ENCODE measurements at places on chromosomes 5 and 9. TPM values are rescaled to one million over a fixed set of nuclear protein-coding genes. Genes with fewer than 3 reads are reported as not detected.

- DNase-seq: no peak
Measured at GRCh38 chr5:178210686-178211085, 6.4 kb downstream of the HNRNPAB start.

GRCh38 chr9:89445801-89446251 lies 52.1 kb downstream of the SEMA4D start:
- DNase-seq: no peak

- peak; percentile 95 for DNase-seq
Measured at GRCh38 chr9:70419556-70420440, 5.3 kb upstream of the KLF9 start.

DNA sequence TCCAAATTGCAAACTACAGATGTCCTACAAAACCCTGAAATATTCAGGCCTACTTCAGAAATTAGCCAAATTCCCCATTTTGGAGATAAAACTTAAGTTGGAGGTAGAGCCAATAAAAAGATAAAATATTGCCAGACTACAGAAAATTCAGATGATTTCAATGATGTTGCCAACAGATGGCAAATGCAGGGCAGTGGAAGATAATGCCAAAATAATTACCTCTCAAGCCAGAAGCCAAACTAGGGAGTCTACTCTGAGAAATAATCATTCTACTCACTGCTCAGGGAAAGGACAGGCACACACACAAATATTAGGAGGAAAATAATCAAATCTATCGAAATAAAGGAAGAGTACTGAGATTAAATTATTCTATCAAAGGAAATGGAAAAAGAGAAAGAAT lies 347.5 kb upstream of the CCNG1 start:
- no peak for DNase-seq

DNA sequence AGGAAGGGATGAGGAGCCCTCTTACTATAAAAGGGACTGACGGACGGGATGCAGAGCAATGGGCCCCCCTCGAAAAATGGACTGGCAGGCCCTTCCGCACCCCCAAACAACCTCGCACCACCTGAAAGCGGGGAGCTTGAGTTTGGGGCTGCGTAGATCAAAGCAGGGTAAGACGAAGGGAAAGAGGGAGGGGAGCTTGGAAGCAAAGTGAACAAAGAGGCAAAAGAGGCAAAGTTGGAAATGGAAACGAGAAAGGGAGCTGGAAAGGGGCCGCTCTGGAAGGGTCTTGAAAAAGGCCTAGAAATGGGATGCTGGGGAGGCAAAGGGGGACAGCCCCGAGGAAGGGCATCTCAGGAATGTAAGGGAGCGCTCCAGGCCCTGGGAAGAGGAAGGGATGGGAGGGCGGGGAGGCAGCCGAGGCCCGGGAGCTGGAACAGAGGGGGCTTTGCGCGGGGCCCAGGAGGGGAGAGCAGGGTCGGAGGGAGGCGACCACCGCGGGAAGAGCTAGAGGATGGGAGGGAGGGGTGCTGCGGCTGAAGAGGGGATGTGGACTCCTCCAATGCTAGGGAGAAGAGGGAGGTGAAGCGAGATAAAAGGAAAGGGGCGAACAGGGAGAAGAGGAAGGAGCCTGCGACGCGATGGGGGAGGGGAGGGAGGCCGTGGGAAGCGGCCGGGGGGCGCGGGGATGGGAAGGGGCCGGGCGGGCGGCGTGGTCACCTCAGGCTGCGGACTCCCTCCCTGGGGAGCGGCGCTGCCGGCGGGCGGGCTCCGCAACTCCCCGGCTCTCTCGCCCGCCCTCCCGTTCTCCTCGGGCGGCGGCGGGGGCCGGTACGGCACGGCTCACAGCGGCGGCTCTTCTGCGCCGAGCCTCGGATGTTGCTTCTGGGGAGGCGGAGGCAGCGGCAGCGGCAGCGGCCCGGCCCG lies 577 bp downstream of the RNF145 start:
- peak; percentile 58 for DNase-seq

MAST4 gene
- 51.4 TPM for total RNA-seq

ITK gene
- total RNA-seq: 0.93 TPM

DMGDH gene
- 18.0 TPM for total RNA-seq

WDR31 gene
- 6.8 TPM for total RNA-seq

TPD52L3 gene
- 93.9 TPM for total RNA-seq

LCN9 gene
- not detected for total RNA-seq

PPIC gene
- total RNA-seq: 18.5 TPM
